Fibroblast of skin of back (primary cell): ENCODE measurements at places on chromosomes 12 and 14.
A peak's percentile ranks its signal among the peaks of the same experiment; 100 is the strongest.

GRCh38 chr12:19946550-19946949, 421.8 kb upstream of the PDE3A start:
- DNase-seq: peak; percentile 99

GRCh38 chr14:23033251-23033727, 1.4 kb downstream of the PSMB5 start:
- DNase-seq: no peak

- DNase-seq: peak; percentile 77
These were observed 586.6 kb upstream of the NOVA1 start for GRCh38 chr14:27184427-27184826.

GRCh38 chr14:99273766-99274345, 1.9 kb upstream of the BCL11B start:
- no peak for DNase-seq

DNA sequence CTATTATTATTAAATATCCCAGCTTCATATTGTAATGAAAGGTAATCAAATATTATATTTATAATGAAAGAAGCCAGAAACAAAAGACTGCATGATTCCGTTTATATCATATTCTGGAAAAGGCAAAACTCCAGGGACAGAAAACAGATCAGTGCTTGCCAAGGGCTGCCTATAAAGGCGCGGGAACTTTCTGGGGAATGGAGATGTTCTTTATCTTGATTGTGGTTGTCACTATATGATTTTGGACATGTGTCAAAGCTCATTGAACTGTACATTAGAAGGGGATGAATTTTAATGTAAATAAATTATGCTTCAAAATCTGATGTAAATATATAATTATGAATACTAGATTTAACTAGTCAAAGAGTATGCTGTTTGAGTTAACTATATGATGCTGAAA, 115.4 kb upstream of the KRAS start:
- DNase-seq: no peak

DNA sequence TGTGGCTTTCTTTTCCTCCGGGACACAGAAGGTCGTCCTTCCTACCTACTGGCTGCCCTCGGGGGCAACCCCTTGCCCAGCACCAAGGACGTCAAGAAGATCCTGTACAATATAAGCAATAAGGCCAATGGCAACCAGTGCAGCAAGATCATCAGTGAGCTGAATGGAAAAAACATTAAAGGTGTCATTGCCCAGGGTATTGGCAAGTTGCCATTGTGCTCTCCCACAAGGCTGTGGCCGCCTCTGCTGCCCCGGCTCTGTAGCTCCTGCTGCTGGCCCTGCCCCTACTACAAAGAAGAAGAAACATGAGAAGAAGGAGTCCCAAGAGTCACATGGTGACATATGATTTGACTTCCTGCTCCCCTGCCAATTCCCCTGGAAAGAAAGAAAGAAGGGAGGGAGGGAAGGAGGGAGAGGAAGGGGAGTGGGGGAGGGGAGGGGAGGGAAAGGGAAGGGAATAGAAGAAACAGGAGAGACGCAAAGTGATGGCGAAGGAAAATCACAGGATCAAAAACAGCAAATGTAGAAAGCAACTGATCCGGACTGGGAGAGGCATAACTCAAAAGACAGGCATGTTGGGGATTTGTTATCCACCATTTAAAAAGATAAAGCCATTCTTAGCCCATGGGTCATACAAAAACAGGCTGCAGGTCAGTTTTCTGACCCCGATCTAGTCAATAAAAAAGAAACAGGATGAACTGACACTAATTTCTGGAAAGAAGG, 61.3 kb upstream of the RESF1 start:
- DNase-seq: peak; percentile 2

GRCh38 chr14:75832621-75833297, 149.0 kb downstream of the TGFB3 start:
- peak; percentile 64 for DNase-seq

DNA sequence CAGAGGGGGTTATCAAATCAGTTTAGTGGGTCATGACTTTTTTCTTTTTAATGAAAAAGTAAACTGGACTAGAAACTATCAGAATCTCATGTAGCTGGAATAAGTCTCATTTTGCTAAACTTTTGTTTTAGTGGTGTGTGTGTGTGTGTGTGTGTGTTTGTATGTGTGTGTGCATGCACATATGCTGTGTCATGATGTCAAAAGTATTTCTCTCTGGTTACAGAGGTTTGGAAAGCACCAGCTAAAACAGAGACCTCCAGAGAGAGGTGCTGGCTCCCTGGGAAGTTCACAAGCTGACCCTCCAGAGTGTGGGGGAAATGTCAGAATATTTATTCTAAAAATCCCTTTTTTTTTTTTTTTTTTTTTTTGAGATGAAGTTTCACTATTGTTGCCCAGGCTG, 114.7 kb downstream of the LGMN start:
- DNase-seq: no peak

DNA sequence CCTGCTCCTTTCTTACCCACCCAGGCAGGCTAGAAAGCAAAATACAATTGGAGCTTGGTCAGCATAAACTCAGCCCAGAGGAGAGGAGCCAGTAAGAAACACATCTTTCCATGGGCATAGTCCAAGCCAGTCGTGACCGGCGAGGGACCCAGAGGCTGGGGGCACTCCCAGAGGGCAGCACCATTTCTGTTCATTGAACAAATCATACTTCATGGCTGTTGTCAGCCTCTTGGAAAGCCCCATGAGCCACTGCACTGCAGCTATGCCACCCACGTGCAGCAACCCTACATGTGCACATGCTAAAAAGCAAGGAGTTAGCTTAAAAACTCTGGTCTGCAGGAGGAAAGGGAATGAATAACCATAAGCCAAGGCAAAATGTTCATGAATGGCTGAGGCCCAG, 90.0 kb upstream of the CDKN3 start:
- DNase-seq: no peak

GRCh38 chr14:103563844-103564505, 1.2 kb downstream of the COA8 start:
- DNase-seq: no peak

DNA sequence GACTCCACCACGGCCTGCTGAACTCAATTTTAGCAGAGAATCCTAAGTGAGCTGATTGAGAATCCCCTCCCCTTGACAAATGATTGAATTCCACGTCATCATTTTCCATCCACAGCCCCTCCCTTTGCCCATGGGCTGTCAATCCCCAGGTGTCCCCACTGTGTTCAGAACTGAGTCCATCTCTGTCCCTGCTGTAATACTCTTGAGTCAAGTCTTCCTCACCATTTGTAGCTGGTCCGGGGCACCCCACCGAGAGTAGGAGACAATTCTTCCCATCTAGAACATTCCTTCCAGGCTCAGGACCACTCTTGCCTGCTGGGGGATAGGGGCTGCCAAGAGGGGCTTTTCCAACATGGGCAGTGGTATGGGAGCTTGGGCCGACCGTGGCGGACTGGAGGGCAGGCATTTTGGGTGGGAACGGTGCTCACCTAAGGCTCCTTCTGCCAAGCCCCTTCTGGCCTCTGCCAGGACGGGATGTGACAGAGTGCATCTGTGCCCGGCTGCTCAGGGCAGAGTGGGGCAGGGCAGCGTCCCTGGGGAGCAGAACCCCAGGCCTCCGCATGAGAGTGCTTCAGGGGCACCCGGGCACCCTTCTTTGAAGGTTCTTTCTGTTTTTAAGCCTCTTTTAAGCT, 218.1 kb upstream of the RTL1 start:
- DNase-seq: no peak

DNA sequence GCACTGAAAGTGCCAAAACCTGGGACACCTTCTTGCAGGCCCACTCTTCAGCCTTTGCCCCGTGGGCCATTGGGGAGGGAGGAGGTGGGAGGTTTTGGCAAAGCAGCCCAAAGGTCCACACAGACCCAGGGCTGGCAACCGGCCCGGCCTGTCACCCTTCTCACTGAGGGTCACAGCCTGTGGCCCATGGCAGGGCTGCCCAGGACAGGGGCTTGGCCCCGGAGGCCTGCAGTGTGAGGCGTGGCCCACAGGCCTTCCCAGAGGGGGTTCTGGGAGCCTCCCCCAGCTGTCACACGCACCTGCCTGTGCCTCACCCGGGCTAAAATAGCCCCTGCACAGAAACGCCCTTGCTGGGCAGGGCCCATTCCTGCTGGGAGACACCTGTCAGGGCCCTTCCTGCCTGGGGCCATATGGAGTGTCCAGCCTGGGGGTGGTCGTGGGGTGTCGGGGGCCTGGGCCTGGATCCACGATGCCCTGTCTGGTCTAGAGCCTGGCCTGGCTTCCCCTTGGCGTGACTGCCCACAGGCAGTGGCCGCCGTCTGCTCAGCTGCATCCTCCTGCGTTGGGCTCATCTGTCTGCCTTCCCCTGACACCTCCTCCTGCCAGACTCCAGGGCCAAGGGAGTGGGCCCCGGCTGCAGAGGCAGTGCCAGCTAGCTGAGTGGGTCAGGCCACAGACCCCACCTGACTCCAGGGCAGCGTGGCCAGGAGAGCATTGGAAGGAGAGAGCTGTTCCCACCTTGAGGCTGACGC, 19.2 kb downstream of the PACS2 start:
- DNase-seq: no peak

- DNase-seq: no peak
These were observed 289.3 kb downstream of the FBXL14 start for GRCh38 chr12:1305063-1305434.

DNA sequence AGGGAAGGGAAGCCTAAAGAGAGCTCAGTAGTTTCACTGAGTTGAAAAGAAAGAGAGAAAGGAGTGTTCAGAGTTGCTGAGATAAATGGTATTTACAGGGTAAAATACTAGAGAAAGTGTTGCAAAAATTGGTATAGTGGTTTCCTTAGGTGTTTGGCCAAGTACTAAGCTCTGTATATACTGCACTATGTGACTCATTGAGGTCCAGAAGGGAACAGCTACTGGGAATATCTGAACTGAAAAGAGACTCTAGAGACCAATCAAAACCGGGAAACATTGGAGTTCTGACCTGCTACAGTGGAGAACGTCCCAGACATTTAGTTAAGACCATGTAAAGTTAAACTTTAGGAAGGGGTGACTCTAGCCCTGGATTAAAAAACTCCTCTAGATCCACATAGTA, 42.7 kb upstream of the ALX1 start:
- no peak for DNase-seq

- peak; percentile 81 for DNase-seq
These were observed 589.3 kb upstream of the TMEM132C start for GRCh38 chr12:127677537-127678131.
